ENCODE measurements at places on chromosomes 7 and 10.

DNA sequence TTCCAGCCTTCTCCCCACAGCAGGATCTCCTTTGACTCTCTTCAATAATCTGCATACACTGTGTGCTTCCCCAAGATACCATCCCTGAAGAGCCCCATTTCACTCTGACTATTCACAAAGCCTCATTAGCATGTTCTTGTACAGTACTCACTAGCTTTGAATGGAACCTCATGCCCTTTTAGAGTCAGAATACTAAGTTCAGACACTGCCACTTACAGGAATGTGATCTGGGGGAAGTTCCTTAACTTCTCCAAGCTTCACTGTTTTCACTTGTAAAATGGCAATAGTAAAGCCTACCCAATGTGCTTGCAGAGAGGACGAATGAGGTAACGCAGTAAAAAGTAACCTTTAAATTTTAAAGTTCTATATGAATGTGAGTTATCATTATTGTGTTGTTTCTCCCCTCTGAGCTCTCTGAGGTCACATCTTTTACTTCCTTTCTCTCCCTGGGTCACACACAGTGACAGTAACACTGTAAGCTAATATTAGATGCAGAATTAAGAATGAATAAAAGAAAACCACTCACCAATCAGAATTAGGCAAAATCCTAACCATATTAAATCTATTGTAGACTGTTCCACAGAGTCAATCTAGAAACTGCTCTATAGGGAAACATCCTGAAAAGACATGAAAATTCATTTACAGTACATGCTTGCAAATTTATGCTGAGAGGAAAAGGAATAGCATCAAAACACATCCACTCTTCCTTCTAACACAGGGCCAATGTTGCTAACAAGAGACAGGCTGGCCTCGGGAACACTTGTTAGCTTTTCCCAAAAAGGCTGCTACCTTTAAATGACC lies 64.2 kb upstream of the IL6 start:
- no peak for DNase-seq
- H3K4me3 ChIP-seq, result no peak overlapping the region
- no peak overlapping the region for H3K27ac ChIP-seq
- no peaks in the 10 kb centered on the region for H3K4me1 ChIP-seq

DNA sequence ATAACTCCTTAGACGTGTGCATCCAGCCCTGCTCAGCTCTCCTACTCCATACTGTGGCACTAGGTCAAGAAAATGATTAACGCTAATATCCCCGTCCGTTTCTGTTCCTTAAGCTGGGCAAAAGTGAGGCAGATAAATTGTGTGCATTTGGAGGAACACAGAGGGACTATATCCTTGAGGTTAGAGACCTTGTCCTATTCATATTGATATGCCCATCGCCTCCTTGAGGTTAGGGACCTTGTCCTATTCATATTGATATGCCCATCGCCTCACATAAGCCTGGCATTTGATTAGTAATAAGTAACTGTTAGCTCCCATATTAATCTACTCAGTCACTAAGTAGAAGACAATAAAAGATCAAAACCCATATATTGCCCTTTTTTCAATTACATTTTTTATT lies 12.9 kb upstream of the TAX1BP1 start:
- no peak for DNase-seq
- no peak overlapping the region for H3K27ac ChIP-seq
- H3K27me3 ChIP-seq, result no peaks in the 10 kb centered on the region
- H3K4me3 ChIP-seq, result no peak overlapping the region
- H3K4me1 ChIP-seq, result no peaks in the 10 kb centered on the region

DNA sequence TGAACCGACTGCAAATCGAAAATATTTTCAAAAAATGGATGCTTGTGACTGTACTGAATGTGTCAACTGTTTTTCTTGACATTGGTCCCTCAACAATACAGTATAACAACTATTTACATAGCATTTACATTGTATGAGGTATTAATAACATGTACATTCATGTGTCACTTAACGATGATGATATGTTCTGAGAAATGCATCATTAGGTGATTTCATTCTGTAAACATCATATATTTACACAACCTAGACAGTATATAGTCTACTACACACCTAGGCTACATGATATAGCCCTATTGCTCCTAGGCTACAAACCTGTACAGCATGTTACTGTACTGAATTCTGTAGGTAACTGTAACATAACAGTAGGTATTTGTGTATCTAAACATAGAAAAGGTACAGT lies 39.7 kb downstream of the SIRT1 start:
- H3K27me3 ChIP-seq, result no peaks in the 10 kb centered on the region
- H3K4me1 ChIP-seq, result no peaks in the 10 kb centered on the region
- no peak for DNase-seq
- peaks cover 4% of the 10 kb centered on the region for H3K36me3 ChIP-seq
- no peak overlapping the region for H3K4me3 ChIP-seq

DNA sequence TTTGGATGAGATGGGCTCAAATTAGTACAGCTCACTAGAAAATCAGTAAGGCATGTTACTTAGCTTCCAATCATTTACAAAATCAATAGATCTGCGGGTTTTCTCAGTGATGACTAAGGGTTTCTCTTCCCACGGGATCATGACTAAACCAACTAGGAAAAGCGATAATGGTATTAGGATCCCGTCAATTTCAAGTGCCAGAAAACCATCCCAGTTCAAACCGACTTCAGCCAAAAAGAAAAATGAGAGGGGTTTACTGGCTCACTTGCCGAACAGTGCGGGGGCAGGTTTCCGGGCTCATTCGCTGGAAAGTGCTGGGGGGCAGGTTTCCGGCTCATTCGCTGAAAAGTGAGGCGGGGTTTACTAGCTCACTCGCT lies 62.1 kb upstream of the LYZL2 start:
- no peaks in the 10 kb centered on the region for H3K27me3 ChIP-seq
- no peak for DNase-seq
- H3K4me3 ChIP-seq, result no peak overlapping the region
- H3K4me1 ChIP-seq, result no peaks in the 10 kb centered on the region
- H3K27ac ChIP-seq, result no peak overlapping the region
- no peaks in the 10 kb centered on the region for H3K36me3 ChIP-seq

DNA sequence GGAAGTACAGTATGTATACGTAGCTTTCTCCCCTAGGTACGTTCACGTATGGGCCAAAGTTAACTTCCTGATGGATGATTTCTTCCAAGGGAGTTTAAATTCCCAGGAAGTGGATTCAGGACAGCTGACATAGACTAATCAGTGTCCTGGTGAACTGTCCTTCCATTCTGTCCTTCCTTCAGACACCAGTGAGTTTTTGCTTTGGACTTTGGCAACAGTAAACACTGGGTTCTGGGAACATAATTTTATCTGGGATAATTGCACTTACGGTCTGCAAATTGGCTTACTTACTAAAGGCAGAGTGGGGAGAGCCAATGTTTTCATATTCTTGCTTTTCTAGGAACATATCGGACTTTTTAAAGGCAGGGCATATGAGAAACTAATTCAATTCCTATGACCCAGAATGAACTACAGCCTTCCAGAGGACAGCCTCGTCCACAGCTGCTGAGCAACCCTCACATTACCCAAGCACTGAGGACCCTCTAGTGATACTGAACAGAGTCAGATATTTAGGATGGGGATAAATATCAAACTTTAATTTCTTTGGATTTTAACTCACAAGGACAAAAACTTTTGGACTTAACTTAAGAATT lies 97.9 kb downstream of the RAB18 start:
- H3K4me3 ChIP-seq, result no peak overlapping the region
- H3K4me1 ChIP-seq, result no peaks in the 10 kb centered on the region
- no peaks in the 10 kb centered on the region for H3K36me3 ChIP-seq
- no peaks in the 10 kb centered on the region for H3K27me3 ChIP-seq
- no peak overlapping the region for H3K27ac ChIP-seq
- DNase-seq, result no peak

DNA sequence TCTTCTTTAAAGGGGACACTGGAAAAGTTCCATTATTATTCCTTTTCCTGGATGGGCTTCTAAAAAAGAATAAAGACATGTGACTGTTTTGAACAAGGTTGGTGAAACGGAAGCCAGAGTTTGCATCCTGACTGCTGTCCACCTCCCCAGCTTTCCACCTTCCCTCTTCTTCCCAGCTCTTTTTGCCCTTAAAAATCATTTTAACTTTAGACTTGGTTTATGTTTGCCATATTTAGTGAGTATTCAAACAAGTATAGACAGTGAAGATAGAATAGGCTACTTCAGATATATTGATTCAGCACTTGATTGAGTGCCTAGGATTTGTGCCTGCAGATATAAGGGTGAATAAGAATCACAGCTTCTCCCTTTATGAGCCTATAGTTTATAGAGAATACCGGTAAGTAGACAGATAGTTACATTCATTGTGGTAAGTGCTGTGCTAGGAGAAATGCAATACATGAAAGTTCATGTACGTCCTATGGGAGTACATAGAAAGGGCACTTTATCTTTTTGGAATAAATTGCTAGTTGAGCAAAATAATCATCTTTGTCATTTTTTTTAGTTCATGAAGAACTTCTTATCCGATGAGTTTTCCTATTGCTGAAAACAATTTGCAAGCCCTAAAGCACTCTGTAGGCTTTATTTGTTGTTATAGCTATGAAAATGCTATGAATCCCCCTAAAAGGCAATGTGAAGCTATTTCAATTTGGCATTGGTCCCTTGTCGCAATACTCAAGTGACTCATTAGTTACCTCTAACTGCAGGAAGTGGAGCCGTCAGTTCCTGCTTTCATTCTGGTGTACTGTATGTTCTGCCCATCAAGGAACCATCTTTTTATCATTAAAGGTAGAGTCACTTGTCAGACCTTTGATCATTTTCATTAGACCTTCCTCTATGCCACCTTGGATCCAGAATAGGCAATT lies 57.2 kb upstream of the STRIP2 start:
- H3K27me3 ChIP-seq, result no peaks in the 10 kb centered on the region
- no peak overlapping the region for H3K4me3 ChIP-seq
- H3K36me3 ChIP-seq, result no peaks in the 10 kb centered on the region
- DNase-seq, result no peak
- H3K27ac ChIP-seq, result no peak overlapping the region
- peaks cover 12% of the 10 kb centered on the region for H3K4me1 ChIP-seq

GRCh38 chr7:891291-891690 lies 14.9 kb downstream of the GET4 start:
- no peak overlapping the region for H3K27ac ChIP-seq
- H3K27me3 ChIP-seq, result no peaks in the 10 kb centered on the region
- peaks cover 8% of the 10 kb centered on the region for H3K4me1 ChIP-seq
- peaks cover 59% of the 10 kb centered on the region for H3K36me3 ChIP-seq
- no peak overlapping the region for H3K4me3 ChIP-seq
- no peak for DNase-seq

Data from esophagus squamous epithelium (tissue), 5 donors.